ENCODE measurements at places on chromosomes 6 and 20.
A peak's percentile ranks its signal among the peaks of the same experiment; 100 is the strongest.

DNA sequence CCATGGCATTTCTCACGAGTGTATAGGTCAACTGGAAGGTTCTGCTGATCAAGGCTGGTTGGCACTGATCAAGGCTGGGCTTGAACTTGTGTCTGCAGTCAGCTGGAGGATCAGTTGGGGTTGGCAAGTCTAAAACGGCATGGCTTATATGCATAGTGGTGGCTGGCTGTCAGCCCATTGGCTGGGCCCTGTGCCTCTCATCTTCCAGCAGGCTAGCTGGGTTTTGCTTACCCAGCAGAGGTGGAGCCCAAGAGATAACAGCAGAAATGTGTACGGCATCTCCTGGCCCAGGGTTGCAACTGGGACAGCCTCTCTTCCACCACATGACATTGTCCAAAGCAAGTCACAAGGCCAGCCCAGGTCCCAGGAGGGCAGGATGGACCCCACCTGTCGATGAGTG is 158.2 kb downstream of the BMP7 start:
- no peak for ATAC-seq

- no peak for ATAC-seq
Observed at GRCh38 chr6:25297039-25297441, 17.9 kb downstream of the CARMIL1 start.

- no peak for ATAC-seq
Observed at GRCh38 chr6:69775941-69776340, 20.9 kb downstream of the LMBRD1 start.

DNA sequence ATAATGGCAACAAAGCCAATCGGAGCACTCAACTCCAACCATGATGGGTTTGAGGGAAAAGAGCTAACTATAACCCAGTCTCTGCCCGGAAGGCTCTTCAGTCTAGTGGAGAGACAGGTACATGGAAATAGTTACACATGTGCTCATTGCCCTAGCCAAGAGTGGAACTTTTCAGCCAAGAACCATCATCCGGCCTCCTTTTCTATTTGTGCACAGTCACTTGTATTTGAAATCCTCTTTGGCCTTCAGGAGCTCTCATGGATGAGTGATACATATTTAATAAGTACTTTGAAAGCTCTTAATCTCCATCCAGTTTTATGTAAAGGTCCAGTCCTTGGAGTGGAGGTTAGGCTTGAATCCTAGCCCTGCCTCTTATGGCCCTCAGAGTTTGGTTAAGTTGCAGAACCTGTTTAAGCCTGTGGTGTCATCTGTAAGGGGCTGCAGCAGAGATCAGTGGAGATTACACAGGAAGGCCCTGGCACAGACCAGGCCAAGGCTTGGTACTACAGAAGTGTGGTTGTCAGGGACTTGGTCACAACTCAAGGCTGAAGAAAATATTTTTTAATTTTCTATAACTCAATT is 72.3 kb upstream of the SMLR1 start:
- ATAC-seq = no peak

DNA sequence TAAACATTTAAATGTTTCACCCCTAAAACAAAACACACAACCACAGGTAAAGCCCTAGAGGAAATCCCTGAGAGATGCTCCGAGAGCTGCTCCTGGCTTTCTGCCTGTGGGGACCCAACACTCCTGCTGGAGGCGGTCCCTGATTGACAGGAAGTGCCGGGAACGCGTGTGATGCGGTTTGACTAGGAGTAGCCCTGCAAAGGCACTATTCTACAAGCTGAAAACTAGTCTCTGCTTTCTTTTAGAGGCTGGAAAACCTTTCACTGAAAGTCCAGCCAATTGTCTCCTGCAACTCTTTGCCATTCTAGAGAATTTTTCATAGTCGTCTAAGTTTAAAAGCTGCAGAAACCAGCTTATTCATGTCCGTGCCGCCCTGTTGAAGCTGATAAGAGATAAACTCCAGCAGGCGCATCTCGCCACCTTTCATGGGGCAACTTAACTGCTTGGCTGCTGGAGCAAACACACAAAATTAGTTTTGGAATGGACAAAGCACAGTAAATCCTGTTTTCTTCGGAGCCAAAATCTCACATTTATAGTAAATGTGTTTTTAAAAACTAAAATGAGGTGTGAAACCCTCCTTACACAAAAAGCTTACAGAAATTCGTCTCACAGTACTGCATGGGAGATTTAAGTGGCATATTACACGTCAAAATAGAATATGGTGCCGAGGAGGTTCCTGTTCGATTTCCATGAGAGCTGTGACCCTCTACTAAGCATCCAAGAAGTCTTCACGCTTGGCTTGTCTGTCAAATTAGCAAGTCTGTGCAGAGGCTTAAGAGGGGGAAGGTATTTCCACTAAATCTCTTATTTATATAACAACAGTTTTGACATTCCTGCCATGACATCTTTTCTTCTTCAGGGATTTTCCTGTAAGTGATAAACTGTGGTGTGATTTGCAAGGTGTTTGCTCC is 46.9 kb downstream of the DACT2 start:
- ATAC-seq = no peak

DNA sequence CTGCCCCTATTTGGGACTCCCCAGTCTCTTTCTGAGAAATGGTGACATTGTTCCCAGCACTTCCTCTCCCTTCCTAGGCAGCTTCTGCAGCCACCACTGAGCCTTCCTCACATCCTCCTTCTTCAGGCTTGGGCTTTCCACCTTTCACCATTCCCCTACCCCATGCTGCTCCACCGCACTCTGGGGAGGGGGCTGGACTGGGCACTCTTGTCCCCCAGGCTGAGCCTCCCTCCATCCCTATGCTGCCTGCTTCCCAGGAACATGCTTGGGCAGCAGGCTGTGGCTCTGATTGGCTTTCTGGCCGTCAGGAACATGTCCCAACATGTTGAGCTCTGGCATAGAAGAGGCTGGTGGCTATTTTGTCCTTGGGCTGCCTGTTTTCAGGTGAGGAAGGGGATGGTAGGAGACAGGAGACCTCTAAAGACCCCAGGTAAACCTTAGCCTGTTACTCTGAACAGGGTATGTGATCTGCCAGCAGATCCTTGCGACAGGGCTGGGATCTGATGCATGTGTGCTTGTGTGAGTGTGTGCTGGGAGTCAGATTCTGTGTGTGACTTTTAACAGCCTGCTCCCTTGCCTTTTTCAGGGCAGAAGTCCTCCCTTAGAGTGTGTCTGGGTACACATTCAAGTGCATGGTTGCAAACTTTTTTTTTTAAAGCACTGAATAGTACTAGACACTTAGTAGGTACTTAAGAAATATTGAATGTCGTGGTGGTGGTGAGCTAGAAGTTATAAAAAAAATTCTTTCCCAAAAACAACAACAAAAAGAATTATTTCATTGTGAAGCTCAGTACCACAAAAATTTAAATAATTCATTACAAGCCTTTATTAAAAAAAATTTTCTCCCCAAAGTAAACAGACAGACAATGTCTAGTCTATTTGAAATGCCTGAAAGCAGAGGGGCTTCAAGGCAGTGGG is 2.1 kb upstream of the CDKN1A start:
- ATAC-seq = no peak

- no peak for ATAC-seq
Observed at GRCh38 chr6:148548749-148549140, 198.1 kb upstream of the UST start.

DNA sequence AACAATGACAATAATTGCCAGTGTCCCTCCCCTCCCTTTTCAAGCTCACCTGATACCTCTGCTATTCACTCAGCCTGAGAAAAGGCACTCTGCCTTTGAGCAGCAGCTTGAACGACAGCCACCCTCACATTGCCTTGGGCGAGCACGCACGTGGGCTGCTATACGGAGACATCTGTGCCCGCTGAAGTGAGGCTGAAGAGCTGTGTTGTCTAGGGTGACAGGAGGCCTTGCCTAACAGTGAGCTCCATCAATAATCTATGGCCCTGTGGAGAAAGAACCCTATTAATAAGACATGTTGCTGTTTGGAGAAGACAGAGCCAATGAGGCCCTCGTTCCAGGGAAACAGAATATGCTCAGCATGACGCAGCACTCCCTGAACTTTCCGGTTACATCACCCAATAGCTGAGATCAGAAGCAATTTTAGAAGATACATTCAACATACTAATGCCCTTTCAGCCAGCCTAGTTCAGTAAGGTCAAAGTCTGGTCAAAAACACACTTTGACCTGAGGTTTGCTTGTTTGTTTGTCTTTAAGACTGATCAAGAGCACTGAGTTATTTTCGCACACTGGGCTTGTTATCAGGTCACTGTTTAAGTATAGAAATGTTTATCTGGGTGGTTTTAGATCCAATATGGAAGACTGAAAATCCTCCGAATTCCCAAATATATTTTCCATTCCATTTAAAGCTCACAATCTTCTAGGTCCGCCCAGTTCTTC is 30.6 kb downstream of the RBM24 start:
- no peak for ATAC-seq

DNA sequence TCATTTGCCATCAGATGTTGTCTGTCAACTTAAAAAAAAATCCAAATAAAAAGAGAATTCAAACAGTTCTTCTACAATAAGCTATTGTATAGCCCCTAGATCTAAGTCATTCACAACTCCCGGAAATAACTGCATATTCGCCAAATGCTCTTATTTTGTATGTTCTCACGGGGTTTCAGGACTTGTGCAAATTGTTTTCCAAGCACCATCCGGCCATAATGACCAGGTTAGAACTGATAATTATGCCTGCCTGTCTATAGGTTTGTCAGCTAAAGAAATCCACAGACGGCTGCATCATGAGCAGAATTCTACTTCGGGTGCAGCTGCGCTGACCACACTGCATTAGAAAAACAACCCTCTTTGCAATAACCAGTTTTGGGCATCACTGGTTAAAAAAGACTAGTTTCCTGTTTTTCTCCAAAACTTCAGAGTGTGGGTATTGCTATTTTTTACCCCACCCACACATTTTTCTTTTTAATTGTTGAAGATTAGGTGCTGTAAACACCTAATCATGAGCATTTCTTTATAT is 87.7 kb downstream of the HIVEP2 start:
- ATAC-seq = no peak

DNA sequence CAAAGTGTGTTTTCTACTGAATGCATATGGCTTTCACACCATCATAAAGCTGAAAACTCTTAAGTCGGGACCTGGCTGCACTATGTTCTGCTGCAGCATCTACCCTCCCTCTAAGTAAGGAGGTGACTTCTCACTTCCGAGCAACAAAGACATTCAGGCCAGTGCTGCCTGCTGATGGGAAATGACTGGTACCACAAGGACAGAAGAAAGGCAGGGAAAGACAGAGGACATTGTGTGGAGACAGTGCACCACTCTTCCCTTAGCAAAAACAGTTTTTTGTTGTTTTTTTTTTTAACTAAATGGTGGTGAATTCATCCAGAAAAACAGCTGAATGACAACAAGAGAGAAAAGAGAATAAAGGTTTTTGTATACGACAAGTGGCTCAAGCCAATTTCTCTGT is 81.5 kb downstream of the MAP7 start:
- no peak for ATAC-seq

DNA sequence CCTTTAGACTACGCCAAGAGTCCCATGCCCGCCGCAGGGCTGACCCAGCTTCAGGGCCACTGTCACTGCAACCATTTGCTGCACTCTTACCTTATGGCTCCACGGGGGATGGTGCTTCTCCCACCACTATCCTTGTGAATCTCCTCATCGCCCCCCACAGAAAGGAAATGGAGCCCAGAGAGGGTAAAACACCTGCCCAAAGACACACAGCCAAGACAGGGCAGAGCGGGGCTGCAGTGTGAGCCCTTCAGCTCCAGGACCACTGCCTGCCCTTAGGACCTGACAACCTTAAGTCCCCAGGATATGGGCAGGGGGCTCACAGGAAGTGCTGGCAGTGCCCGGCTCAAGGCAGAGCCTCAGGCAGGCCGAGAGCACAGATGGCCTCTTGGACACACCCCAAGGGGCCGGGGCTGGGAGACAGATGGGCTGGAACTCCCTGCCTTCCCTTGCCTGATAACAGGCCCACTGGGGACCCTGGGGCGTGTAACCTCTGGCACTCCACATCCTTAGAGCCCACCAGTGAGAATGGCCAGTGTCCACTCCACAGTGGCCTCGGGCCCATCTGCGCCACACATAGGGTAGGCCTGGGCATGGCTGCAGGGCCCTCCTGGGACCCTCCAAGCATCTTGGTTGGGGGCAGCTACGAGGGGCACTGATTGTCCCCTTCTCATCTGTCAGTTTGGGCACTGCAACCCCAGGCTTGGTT is 265.2 kb downstream of the TAF4 start:
- no peak for ATAC-seq

- no peak for ATAC-seq
Observed at GRCh38 chr6:10792101-10792500, 44.5 kb downstream of the TMEM14B start.

DNA sequence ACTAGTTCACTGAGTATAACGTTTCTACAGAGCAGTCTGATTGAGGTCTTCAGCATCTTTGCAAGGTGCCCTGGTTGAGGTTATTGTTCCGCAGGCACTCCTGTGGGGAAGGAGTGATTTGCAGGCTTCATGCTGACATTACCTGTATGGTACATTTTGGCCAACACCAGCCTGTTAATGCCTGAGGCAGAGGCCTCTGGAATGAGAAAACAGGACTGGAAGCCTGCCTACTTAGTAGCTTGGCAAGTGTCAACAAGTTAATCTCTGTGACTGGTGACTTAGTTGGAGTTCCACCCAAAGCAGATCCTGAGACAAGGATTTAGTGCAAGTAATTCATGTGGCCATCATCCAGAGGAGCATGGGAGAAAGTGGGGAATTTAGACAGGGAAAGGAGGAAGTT is 24.6 kb downstream of the MAS1 start:
- ATAC-seq = no peak

DNA sequence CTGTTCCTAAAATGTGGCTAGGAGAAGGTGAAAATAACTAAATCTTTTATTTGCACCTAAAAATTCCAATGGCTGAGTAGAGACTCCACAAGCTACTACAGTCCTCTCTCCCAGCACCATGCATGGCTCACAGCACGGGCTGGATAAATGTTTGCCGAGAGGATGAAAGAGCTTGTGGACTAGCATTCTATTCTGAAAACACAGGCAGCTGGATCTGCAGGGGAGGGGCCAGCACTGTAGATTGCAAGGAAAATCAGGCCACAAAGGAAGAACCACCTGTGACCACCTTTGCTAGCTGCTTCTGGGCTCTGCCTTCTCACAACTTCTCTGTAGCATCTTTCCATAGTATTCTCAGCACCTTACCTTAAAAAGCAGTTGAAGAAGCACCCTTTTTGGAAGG is 46.6 kb downstream of the CLIC5 start:
- no peak for ATAC-seq

- ATAC-seq = peak; percentile 92
Observed at GRCh38 chr20:1392693-1393506, at the start of gene FKBP1A. Gene FKBP1A (minus strand): TSS chr20:1393054. CDS start chr20:1392998, 56 bp downstream.

GRCh38 chr20:14986026-14986655 is 648.7 kb upstream of the FLRT3 start:
- ATAC-seq = no peak
